RKO (cell line): ENCODE measurements at places on chromosomes 1 and 21.

- DNase-seq, result no peak
Measured at GRCh38 chr1:153763365-153764225, 11.6 kb upstream of the SLC27A3 start.

- no peak for DNase-seq
Measured at GRCh38 chr1:160800645-160801408, 4.9 kb downstream of the LY9 start.

GRCh38 chr1:52551507-52552235, 1.2 kb downstream of the TUT4 start:
- peak; percentile 85 for DNase-seq

- DNase-seq, result no peak
Measured at GRCh38 chr1:209395169-209395568, 188.3 kb upstream of the CAMK1G start.

DNA sequence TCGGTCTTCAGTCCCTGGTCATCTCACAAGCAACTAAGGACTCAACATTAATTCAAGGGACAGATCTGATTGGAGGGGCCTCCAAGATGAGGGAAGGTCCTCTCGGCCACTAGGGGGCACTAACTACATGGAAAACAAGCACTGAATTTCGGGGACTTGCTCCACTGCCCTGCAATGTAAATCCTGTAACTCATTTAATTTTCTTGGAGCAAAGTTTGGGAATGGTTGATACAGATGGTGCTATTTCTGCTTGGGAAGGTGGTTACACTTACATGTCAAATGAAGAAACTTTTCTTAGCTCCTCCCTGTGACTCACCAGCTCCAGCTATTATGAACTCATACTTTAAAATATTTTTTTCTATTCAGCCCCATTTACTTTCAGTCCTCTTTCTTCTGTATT, 97.4 kb upstream of the KCNJ15 start:
- peak; percentile 71 for DNase-seq
